ENCODE measurements at places on chromosomes 7 and 10. TPM values are rescaled to one million over a fixed set of nuclear protein-coding genes. Genes with fewer than 3 reads are reported as not detected.

The ANLN gene
- total RNA-seq = 6.2 TPM

The LIPN gene
- total RNA-seq = not detected

The RBM20 gene
- total RNA-seq = 0.18 TPM

The CPA4 gene
- 113 TPM for total RNA-seq

The LIPM gene
- total RNA-seq = not detected

The ACSM6 gene
- not detected for total RNA-seq

The LIPJ gene
- total RNA-seq = not detected

The CDNF gene
- total RNA-seq = 0.51 TPM

The MYL7 gene
- total RNA-seq = not detected

The AKR1C2 gene
- total RNA-seq = 1.2 TPM

The GNAT3 gene
- not detected for total RNA-seq

The PRKAR2B gene
- 6.8 TPM for total RNA-seq

The NKX1-2 gene
- total RNA-seq = not detected

The SPDYE1 gene
- total RNA-seq = not detected

The SLC18A3 gene
- total RNA-seq = not detected

The TACC2 gene
- total RNA-seq = 7.8 TPM

The ADAMTS14 gene
- total RNA-seq = 3.6 TPM

The TMEM270 gene
- not detected for total RNA-seq

The C10orf67 gene
- total RNA-seq = not detected

The TRIM73 gene
- total RNA-seq = 0.59 TPM

The RADIL gene
- total RNA-seq = 1.2 TPM

The ACBD7 gene
- 0.30 TPM for total RNA-seq

The ELMO1 gene
- total RNA-seq = under 0.01 TPM

The TRIL gene
- 0.65 TPM for total RNA-seq

The SMIM30 gene
- total RNA-seq = 60.3 TPM

The PTPRN2 gene
- under 0.01 TPM for total RNA-seq

The PAPOLB gene
- not detected for total RNA-seq

The DNAJC30 gene
- total RNA-seq = 2.4 TPM

The STEAP1B gene
- total RNA-seq = 1.5 TPM

The COL26A1 gene
- total RNA-seq = not detected

The YWHAG gene
- total RNA-seq = 169 TPM

The GHRHR gene
- not detected for total RNA-seq

The SVOPL gene
- total RNA-seq = under 0.01 TPM

The WDFY4 gene
- not detected for total RNA-seq

The NOD1 gene
- total RNA-seq = 3.3 TPM

The NRCAM gene
- 0.28 TPM for total RNA-seq

The SKIDA1 gene
- 0.30 TPM for total RNA-seq

The MOGAT3 gene
- total RNA-seq = not detected

The LRIT2 gene
- not detected for total RNA-seq

The ZNF727 gene
- not detected for total RNA-seq

The BAMBI gene
- 9.8 TPM for total RNA-seq

The SLC16A9 gene
- 1.2 TPM for total RNA-seq

The SPDYE9 gene
- not detected for total RNA-seq

The PRR15 gene
- 1.2 TPM for total RNA-seq
